EH (cell line): ENCODE measurements at places on chromosomes 12 and 14.

GRCh38 chr12:83168751-83169150, 482.0 kb downstream of the TMTC2 start:
- DNase-seq: no peak

DNA sequence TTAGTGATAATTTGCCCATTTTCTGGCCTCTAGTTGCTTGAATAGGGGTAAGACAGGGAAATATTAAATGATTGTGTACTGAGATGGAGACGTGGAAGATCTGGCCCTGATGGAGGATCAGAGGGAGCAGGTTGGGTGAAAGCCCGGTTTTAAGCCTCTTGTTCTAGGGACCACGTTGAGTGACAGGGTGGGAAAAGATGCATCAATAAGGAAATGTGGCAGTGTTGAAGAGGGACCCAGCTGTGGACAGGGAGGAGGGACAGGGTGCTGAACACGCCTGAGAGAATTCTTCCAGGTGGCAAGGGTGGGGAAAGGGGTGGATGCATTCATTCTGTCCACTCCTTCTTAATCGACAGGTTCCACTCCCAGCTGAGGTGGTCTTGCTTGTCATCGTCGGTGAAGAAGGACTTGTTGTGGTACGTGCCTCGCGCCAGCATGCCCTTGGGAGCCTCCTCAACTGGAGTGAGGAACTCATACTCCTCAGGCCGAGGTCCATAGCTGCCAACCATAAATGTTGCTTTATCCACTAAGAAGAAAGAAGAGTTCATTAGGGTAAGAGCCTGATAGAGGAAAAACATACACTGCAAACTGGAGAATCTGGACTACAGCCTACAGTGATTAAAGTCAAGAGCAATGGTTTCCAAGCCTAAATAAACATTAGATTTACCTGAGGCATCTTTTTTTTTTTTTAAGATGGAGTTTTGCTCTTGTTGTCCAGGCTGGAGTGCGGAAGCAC, 4.0 kb upstream of the ERP27 start:
- DNase-seq: no peak

- DNase-seq: no peak
These were observed 2.3 kb downstream of the ARF3 start for GRCh38 chr12:48954841-48955501.

DNA sequence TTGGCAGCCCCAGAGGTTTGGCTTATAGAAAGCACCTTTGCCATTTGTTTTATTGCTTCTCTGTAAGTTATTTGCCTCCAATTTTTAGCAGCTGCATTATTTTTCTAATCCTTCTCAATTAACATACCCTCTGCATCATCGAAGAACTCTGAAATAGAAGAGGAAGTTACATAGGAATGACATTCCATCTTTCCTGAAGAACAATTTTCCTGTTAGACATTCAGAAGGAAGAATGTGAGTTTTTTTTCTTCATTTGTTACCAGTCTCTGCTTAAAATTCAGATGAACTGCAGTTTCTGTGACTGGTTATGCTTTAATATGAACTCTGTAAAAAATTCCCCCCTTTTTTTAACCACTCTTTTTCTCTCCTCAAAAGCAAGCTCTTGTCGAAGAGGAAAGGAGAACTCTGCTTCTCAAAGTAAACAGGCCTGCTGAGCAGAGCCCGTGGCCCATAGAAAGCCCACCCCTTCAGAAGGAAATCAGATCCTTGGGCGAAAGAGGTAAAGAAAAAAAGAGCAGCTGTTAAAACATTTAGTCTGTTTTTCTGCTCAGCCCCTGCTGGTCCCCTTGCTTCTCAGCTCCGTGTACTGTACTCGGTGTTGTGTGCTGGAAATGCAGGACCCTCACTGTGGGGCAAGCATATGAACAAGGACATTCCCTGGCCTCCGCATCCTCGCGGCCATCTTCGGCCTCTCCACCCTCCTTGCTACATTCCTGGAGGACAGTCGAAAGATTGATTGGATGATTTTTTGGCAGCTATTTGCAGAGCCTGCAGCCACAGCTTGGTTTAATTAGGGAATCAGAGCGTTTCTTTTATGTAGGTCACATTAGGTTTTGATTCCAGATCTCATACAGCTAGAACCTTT, 164.4 kb upstream of the LRIG3 start:
- peak; percentile 83 for DNase-seq

DNA sequence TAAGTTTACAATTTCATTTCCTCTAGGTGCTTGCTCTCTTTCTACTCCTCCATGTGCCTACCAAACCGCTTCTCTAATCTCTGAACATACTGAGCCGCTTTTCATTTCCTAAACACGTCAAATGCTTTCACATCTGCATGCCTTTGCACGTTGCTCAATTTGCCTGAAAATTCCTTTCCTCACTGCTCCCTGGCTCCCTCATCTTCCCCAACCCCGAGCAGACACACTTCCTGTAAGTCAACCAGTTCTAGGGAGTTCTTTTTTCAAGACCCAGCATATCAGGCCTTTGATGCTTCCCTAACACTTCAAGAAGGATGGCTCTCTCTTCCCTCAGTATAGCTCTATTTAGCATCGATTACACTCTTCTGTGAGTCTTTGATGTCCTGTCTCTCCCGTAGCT, 50.3 kb downstream of the LMO3 start:
- no peak for DNase-seq

- DNase-seq: no peak
These were observed 9.3 kb upstream of the CALCOCO1 start for GRCh38 chr12:53736592-53736991.

GRCh38 chr12:45354399-45354798, 138.5 kb downstream of the ANO6 start:
- no peak for DNase-seq

DNA sequence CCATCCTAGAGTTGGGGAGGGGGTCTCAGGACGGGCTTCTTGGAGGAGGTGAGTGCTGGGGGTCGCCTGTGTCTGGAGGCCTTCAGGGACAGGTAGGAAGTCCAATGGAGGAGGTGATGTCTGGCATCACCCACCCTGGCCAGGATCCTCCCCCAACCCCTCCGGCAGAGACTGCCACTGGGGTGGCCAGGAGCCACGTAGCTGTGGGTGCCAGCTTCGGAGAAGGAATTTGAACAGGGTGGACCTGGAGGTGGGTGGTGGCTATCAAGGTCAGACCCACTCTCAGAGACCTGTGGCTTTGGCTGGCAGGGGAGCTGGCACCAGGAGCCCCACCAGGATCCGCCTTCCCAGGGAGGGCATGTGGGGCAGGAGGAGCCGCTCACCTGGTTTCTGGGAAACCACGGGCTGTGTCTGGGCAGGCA, 9.1 kb downstream of the CEP170B start:
- no peak for DNase-seq

GRCh38 chr12:50564237-50564947, 59.6 kb downstream of the DIP2B start:
- DNase-seq: no peak

DNA sequence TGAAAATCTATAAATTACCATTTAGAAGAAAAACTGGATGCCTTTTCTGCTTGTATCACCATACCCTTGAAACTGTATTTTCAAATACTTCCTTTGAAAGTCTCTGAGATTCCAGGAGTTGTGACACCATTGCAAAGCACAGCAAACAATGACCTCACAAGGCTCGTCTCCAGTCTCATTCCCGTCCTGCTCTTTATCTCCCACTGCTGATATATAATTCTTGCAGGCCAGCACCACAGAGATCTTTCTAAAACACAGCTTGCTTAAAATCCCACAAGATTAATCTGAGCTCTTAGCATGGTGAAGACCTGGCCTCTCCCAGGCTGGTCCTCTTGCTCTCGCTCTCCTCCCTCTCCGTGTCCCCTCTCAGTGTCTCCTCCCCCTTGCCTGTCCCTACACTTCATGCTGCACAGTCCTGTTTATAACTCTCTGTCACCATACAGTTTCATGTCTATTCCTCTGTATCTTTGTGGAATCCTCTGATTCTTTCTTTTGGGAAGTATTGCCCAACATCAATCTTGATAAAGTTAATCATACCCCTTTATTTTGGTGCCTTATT, 51.8 kb downstream of the ZFYVE21 start:
- DNase-seq: no peak

DNA sequence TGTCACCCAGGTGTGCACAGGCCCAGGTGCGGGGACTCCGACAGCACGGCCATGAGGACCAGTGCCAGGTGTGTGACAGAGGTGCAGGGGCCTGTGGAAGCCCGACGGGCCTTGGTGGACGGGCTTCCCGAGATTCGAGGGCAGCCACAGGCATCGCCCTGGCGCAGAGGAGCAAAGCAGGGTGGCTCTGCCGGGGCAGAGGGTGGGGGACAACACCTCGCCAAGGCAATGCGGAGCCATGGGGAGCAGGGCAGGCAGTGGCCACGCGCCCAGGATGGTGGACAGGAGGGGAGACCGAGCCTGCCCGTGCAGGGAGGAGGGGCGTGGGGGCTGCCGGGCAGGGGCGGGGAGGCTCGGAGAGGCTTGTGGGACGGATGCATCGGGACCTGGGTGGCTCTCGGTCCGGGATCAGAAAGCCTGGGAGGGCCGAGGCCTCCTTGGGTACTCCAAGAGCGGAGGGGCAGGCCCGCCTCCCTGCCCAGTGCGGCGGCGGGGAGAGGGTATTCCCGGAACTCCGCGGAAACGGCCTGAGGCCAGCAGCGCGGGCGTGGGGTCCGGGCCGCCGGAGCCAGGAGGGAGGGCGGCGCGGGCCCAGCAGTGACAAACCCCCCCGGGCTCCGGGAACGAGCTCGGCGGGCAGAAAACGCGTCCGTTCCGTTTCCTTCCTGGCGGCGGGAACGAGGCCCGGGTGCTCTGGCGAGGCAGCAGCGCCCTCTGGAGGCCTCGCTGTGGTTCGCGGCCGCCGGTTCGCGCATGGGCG, 1.6 kb downstream of the TMEM121 start:
- DNase-seq: peak; percentile 71

DNA sequence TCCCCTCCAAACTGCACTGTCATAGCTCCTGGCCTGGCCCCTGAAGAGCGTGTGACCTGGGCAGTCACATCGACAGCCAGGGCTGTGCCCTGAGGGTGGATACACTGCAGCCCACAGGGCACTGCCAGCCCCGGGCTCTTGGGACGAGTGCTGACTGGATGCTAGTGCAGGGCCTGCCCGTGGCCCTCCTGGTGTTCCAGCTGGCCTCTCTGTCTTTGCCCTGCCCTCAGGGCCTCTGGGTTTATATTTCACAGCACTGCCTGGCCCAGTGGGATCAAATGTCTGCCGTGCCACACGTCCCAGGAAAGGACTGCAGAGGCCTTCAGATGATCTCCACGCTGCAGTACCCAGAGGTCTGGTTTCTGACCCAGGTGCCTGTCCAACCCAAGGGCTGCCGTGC, 10.1 kb upstream of the CCDC197 start:
- DNase-seq: no peak

- peak; percentile 82 for DNase-seq
These were observed at the start of gene AHNAK2 for GRCh38 chr14:104977681-104978653. TSS of gene AHNAK2 (minus strand) at chr14:104978374. CDS start at chr14:104978237, 137 bp downstream.

DNA sequence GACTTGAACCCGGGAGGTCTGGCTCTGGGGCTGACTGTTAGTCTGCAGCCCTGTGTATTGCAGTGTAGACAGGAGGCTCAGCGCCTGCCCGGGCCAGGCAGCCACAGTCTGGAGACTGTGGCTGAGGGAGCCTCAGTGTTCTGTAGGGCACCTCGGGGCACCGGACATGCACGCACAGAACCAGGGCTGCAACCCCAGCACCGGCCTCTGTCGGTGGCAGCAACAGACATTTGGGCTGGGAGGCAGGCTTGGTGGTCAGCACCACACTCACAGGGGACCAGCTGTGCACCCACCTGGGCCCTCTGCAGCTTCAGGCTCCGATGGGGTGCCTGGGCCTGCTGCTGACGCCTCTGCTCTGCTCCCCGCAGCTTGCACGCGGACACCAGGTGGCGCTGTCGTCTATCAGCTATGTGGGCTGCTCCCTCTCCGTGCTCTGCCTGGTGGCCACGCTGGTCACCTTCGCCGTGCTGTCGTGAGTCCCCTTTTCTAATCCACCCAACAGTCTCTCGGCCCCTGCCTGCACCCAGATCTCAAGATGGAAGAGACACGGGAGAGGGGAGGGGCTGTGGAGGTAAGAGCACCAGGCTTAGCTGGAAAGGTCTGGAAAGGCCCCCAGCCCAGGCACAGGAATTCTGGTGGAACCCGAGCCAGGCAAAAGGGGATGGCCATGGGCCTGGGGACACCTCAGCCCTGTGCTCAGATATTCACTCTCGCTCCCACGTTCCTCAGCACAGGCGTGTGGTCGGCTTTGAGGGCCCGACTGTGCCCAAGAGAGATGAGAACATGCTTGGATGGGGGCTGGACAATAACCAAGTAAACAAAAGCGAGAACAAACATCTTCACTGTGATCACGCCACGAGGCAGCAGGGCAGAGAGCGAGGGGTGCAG, 151.0 kb downstream of the ADGRD1 start:
- DNase-seq: peak; percentile 62

- DNase-seq: no peak
These were observed 9.2 kb upstream of the MMP17 start for GRCh38 chr12:131818821-131819585.

DNA sequence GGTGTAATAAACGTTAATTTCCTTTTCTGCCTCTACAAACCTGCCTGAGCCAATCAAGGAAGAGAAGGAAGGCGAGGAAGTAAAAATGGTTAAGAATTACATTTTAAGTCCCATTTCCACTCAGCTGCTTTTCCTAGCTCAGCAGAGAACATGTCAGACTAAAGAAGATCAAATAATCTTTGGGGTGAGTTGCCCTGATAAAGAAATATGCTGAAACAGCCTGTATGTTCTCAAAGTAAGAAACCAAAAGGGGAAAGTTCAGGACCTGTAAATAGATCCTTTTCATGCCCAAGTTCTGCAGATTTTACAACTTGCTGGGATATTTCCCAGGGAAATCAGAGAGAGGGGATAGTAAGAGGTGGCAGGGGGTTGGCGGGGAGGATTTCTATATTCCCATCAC, 55.5 kb downstream of the PHLDA1 start:
- DNase-seq: no peak

DNA sequence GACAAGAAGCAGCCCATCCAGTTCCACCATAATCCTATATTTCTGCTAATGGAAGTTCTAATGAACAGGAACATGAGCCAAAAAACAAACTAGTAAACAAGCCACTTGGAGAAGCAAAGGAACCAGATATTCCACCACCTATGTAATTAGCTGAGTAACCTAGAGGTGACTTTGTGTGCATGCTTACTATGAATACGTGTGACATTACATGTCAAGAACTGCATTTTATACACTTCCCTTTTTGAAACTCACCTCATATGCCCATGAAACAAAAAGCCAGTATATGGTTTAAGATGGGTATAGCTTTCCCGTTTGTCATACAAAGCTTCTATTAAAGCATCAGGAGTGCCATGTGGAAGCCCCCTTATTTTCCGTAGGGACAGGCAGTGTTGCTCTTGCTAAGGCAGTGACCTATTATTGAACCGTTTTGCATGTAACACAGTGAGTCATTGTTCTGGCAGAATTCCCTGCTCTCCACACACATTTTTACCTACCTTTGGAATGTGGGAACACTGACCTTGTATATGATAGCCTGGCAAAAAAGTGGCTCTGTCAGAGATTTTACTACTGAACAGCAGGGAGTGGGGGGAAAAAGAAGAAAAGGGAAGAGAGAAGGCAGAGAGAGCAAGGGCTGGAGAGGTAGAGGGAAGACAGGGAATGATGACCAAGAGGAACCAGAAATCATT, 34.8 kb upstream of the FRMD6 start:
- peak; percentile 95 for DNase-seq

- peak; percentile 87 for DNase-seq
These were observed 16.4 kb downstream of the FOS start for GRCh38 chr14:75295061-75295461.
